ENCODE measurements at places on chromosomes 3 and 15.

GRCh38 chr15:49715211-49715610, 94.4 kb downstream of the DTWD1 start:
- no peak for DNase-seq

DNA sequence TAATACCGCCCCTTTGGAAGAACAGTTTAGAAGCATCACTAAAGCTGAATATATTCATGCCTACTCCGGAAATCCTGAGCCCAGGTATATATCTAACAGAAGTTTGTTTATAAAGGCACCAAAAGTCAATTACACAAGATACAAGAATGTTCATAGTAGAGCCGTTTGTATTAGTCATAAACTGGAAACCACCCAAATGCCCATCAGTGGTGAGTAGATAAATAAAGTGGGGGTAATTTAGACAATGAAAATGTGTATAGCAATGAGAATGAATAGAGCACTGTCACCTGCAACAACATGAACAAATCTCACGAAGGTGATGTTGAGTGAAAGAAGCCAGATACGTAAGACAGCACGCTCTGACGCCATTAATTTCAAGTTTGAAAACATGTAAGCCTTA, 68.3 kb upstream of the GLCE start:
- no peak for DNase-seq

- no peak for DNase-seq
Measured at GRCh38 chr15:36499412-36500389, 79.7 kb upstream of the CDIN1 start.

DNA sequence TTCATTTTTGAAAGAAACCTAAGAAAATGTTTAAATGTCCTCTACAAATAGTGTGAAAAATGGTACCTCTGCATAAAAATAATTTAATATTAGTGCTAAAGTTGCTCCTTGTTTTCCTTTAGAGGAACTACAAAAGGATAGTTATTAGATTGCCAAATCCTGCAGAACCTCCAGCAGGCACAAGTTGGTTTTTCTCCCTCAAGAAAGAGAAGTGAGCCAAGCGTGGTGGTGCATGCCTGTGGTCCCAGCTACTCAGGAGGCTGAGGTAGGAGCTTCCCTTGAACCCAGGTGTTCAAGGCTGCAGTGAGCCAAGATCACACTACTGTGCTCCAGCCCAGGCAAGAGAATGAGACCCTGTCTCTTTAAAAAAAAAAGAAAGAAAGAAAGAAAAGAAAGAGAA, 85.1 kb upstream of the TSEN2 start:
- DNase-seq: no peak

GRCh38 chr15:65212097-65212496, 824 bp upstream of the CILP start:
- DNase-seq: peak; percentile 7

DNA sequence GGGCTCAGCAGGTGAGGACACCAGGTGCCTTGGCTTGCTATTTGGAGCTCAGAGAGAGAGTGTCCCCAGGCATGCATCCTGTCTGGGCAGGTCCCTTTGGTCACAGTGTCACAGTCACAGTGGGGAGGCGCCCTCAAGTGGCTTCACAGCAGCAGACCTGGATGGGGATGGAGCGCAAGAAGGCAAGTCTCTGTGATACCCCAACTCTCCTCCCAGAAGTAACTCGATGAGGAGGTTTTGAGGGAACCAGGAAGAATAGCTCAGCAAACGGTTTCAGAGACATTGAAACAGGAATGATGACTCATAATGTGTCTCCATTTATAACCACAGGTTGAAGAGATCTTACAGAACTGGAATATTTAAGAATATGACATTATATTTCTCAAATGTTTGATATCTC, 66.5 kb upstream of the SH3GL3 start:
- DNase-seq: no peak

Measured in eye (tissue), 1 donor.